Stimulated activated CD4-positive, alpha-beta T cell treated with anti-CD3 and anti-CD28 coated beads, Interleukin-1b, Interleukin-23, amount 100 ng/mL, for 1 hour (primary cell): ENCODE measurements at places on chromosomes 16 and 17.

- no peak for DNase-seq
Measured at GRCh38 chr17:27417596-27418365, 38.5 kb upstream of the KSR1 start.

GRCh38 chr16:49827805-49828438 is 28.0 kb downstream of the ZNF423 start:
- no peak for DNase-seq

- no peak for DNase-seq
Measured at GRCh38 chr16:56294579-56294978, 103.3 kb downstream of the GNAO1 start.

- no peak for DNase-seq
Measured at GRCh38 chr16:56859636-56860035, 5.4 kb upstream of the SLC12A3 start.

DNA sequence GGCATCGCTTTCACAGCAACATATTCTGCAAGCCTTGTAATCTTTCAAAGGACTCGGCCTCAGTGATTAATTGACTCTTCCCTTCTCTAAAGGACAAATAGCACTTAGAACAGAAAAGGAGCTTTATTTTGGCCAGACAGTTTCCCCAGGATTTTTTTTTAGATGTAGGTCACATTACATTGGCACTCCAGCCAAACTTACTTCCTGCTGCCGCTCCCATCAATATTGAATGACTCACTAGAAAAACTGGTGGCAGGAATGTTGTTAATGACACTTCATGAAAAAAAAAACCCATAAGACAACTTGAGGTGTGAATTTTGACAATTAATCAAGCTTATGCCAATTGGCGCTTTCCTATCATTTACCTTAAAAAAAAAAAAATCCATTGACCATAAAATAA is 432.6 kb downstream of the TOX3 start:
- DNase-seq: no peak

GRCh38 chr17:77501101-77501566 is 360.4 kb downstream of the SEC14L1 start:
- DNase-seq: no peak

GRCh38 chr16:10992797-10993196 is 48.4 kb downstream of the CLEC16A start:
- DNase-seq: no peak

DNA sequence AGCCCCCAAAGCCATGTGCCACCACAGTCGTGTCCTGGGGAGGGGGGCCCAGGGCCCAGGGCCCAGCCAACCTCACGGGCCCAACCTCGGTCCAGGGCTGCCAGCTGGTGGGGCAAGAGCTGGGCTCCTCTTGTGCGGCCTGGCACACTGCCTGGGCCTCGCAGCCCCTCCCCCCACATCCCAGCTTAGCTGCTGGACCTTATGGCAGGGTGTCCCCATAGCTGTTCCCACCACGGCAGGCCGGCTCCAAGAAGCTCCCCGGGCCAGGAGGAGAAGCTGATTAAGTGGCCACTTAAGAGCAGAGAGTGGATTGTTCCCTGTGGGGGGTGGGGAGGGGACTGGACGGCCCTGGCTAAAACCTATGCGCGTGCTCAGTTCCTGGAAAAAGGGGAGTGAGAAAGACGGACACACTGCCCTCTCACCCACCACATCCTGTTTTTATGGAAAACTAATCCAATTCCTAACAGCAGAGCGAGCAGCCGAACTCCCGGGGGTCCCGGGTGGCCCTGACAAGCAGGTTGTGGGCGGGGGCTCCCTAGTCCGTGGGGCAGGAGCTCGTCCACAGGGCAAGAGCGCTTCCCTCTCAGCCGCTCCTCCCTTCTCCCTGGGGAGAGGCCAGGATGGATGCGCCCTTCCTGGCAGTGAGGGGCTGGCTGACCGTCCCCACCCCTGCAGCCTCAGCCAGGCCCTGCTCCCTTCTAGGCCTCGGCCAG is 16.8 kb downstream of the PIEZO1 start:
- no peak for DNase-seq

DNA sequence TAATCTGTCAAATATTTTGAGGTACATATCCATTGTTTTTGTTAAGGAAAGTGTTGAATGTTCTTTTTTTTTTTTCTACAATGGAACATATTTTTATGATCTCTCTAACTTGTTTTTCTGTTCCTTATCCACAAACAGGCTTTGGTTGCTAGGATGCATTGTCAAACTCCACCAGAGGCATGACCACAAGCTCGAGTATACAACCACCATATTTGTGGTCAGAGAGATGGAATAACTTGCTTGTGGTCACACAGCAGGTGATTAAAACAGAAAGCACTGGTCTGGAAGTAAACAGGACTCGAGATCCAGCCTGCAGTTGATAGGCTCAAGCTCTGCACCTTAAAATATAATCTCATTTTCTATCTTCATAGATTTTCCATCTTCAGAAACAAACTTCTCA is 105.8 kb upstream of the ADAMTS18 start:
- no peak for DNase-seq

- no peak for DNase-seq
Measured at GRCh38 chr17:45946841-45947256, 52.2 kb upstream of the STH start.

GRCh38 chr17:27486741-27487140 is 30.5 kb downstream of the KSR1 start:
- DNase-seq: no peak

DNA sequence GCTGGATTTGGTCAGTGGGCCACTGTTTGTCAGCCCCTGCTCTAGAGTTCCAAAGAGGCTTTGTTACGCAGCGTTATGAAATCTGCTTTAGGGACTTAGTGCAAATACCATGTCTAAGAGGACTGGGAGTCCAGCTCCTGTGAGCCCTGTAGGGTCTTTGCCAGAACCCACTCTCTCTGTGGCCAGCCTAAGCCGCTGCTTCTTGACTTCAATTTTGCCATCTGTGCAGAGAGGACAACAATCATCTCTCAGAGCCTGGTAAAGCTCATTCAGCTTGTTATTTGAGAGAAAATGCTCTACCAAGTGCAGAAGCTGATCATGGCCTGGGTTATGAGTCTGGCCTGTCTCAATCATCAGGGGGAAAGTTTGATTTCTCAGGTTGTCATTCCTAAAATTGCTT is 17.9 kb downstream of the CA10 start:
- no peak for DNase-seq
